ENCODE measurements at places on chromosomes 3 and 15.

DNA sequence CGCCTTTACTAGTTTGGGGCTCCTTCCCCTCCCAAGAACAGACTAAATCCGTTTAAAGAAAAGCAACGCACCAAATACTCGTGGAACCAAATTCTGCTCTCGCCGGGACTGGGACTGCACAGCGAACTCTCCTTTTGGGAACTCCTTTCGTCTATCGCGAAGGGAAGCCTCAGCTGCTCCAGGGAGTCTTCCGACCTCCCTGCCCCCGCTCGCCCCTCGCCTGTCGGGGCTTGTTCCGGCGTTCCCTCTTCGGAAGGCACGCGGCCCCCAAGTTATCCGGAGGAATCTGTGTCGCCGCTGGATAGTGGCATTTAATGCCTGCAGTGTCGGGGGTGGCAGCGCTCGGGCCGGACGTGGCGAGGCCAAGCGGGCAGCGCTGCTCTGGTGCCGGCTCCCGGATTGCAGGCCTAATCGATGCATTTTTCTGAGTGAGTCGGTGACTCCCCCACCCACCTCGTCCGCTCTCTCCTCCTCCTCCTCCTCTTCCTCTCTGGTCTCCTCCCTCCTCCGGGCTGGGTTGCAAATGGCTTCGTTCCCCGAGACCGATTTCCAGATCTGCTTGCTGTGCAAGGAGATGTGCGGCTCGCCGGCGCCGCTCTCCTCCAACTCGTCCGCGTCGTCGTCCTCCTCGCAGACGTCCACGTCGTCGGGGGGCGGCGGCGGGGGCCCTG, at the start of gene TRIM71:
TSS of gene TRIM71 (plus strand) at position 440 of the 671 bp plus-strand sequence. CDS start at position 524, 84 bp downstream.
- no peak for DNase-seq

- DNase-seq, result no peak
Measured at GRCh38 chr15:48710952-48711495, 65.5 kb upstream of the FBN1 start.

GRCh38 chr3:72232331-72232730, 447.4 kb upstream of the PROK2 start:
- no peak for DNase-seq

- DNase-seq, result no peak
Measured at GRCh38 chr3:163043074-163043473, 1546.5 kb downstream of the OTOL1 start.

- no peak for DNase-seq
Measured at GRCh38 chr3:60998858-60999257, 252.4 kb downstream of the FHIT start.

DNA sequence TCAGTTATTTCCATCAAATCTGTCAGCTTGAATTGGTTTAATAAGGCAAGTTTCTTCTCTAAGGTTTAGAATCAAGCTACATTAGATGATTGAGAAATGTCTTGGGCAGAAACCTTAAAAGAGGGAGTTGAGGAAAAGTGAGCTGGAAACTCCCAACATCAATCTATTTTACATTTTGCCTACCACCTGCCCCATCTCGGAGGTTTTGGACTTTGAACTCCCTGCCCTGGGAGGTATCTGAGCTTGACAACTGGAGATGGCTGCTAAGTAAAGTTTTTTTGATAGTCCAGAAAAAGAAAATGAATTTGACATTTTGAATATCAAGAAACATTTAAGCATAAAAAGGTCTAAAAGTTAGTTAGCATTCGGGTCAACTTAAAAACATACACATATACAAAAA, 234.2 kb downstream of the NFKBIZ start:
- DNase-seq, result no peak

DNA sequence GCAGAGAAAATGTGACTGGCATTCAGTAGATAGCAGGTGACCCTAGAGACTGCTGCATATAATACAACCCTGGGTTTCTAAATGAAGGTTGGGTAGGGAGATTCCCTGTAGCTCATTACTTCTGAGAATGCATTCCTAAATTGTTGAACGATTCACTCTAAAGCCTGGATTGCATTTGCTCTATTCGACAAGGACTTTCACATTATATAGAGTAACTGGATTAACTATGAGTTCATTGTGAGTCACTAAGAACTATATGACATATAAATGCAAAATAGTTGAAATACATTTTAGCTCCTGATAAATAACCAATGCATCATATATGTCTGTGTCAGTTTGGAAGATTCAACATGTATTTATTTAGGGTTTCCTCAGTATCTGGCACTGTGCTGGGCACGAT, 294.7 kb upstream of the CCDC54 start:
- no peak for DNase-seq

DNA sequence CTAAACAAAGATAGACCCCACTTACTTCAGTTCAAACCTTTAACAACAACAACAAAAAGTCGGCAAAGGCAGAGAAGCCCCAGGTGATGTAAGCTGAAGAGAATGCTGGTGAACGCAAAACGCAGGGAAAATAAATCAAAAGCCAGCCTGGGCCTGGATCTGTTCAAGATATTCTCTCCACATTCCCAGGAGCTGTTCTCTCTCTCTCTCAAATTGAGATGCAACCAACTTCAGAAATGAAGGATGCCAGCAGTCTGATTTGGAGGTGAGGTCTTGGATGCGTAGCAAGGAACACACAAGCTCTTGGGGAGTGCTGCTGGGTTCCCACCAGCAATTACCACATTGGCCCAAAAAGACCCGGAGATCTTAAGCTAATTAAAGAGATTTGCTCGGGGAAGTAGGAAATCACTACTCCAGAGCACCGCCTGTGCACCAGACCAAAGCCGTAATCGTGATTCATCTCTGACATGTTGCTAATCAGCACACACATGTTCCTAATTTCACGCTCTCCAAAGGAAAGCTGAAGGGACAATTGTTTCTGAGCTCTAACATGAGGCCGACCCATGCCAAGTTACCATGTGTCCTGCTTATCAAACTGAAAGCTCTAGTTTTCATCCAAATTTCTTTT, 37.1 kb downstream of the IL17RD start:
- no peak for DNase-seq

- no peak for DNase-seq
Measured at GRCh38 chr3:42815826-42816225, 6.6 kb downstream of the ACKR2 start.

GRCh38 chr3:63918321-63918720, 6.1 kb upstream of the SCAANT1 start:
- DNase-seq, result no peak

DNA sequence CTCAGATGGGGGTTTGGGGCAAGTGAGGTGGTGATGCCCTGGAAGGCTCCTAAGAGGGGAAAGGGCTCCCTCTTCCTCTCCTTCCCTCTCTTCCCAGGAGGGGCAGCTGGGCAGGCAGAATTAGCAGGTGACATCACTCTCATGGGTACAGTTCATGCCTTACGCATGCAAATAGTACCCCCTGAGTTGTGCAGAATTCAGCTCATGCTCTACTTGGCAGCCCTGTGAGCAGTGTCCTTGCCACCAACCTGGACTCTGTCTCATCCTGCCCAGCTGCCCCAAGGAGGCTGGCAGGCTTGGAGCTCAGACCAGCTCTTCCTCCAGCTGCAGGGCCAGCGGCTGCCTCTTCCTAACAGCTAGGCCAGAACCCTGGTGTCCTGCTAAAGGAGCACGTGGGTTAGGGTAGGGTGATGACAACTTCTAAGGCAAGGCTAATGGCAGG, 3.3 kb downstream of the CHAC1 start:
- DNase-seq, result no peak
